ENCODE measurements at places on chromosomes 3 and 15. TPM values are rescaled to one million over a fixed set of nuclear protein-coding genes. Genes with fewer than 3 reads are reported as not detected.

GRCh38 chr3:12395349-12396012, 88.8 kb upstream of the TSEN2 start:
- no peaks in the 10 kb centered on the region for H3K4me1 ChIP-seq
- no peaks in the 10 kb centered on the region for H3K36me3 ChIP-seq

DNA sequence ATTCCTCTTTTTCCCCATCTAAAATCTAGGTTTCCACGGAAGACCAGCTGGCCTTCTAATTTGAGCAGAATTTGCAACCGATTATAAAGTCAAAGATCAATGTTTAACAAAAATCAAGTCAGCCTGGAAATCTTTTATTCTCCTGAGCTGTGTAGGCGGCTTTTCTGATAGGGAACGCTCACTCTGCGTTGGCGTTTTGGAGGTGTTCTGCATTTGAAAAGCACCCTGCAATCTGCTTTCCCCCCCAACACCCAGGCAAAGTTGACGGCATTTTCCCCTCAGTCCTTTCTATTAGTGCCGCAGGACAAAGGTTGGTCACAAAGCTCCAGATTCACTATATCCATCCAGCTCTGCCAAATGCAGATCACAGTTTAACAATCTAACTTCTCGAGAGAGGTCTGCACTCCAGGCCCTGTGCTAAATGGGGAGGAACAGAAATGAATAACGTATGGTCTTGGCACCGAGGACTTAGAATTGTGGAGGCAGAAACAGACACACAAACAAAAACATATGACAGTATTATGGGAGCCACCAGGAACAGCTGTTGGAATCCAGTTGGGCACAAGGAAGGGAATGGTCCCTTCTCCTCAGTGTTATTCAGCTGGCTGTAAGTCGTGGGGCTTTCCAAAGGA, 50.4 kb upstream of the LARS2 start:
- no peak overlapping the region for H3K4me3 ChIP-seq
- H3K36me3 ChIP-seq: no peaks in the 10 kb centered on the region
- H3K27ac ChIP-seq: no peak overlapping the region
- no peaks in the 10 kb centered on the region for H3K27me3 ChIP-seq
- no peak for DNase-seq

DNA sequence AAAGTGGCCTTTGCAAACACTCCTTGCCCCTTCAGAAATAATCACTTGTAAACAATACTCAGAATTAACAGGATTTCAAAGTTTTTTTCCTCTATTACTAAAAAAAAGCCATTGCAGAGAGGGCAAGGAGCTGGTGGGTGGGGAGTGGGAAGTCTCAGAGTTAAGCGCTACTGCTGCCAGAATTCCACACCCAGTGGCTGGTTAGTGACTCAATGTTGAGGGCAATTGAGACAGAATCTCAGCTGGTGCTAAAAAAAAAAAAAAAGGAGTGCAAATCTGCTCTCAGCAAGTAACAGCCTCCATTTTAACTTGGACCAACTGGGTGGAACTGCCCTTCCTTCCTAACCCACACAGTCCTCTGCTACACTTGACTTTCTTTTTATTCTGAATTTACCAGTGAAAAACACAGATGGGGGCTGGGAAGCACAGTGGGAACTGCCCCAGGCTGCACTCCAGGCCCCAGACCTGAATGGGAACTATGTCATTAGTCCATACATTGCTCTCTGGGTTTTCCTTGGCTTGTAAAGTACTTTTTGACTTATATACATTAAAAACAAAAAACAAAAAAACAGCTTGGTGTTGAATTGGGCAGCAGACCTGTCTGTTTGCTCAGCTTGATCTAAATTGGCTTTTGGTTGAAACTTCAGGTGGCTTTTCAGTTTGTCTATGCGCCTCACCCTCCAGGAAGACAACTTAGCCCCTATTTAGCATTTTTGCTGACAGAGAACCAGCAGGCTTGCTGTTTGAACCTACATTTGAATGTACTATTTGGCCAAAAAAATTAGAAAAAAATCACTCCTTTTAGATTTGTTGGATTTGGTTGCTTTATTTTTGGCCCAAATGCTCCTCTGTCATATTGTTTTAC, 357.8 kb upstream of the TBL1XR1 start:
- no peak for DNase-seq
- no peak overlapping the region for H3K27ac ChIP-seq
- H3K36me3 ChIP-seq: no peaks in the 10 kb centered on the region
- no peak overlapping the region for H3K4me3 ChIP-seq

GRCh38 chr3:110101361-110101760, 764.0 kb upstream of the DPPA4 start:
- no peak overlapping the region for H3K27ac ChIP-seq
- no peak overlapping the region for H3K4me3 ChIP-seq
- H3K27me3 ChIP-seq: no peaks in the 10 kb centered on the region
- DNase-seq: no peak
- H3K4me1 ChIP-seq: no peaks in the 10 kb centered on the region

DNA sequence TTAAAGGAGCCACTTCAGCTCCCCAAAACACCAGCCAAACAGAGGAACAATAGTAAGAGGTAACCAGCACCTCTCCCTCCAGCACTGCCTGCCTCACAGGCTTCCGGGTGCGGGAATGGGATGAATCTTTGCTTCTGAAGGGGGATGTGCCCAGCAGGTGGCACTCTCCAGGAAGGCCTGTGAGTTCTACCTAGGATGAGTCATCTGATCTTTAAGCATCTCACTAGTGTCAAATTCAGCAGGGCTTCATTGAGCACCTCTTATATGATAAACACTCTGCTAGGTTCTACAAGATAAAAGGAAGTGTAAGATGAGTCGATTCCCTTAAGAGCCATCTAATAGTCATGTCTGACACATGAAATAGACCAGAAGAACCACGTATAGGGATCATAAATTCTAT, 237.4 kb upstream of the UMPS start:
- peaks cover 29% of the 10 kb centered on the region for H3K36me3 ChIP-seq
- no peaks in the 10 kb centered on the region for H3K4me1 ChIP-seq
- no peak overlapping the region for H3K4me3 ChIP-seq
- no peak for DNase-seq
- H3K27ac ChIP-seq: no peak overlapping the region

DNA sequence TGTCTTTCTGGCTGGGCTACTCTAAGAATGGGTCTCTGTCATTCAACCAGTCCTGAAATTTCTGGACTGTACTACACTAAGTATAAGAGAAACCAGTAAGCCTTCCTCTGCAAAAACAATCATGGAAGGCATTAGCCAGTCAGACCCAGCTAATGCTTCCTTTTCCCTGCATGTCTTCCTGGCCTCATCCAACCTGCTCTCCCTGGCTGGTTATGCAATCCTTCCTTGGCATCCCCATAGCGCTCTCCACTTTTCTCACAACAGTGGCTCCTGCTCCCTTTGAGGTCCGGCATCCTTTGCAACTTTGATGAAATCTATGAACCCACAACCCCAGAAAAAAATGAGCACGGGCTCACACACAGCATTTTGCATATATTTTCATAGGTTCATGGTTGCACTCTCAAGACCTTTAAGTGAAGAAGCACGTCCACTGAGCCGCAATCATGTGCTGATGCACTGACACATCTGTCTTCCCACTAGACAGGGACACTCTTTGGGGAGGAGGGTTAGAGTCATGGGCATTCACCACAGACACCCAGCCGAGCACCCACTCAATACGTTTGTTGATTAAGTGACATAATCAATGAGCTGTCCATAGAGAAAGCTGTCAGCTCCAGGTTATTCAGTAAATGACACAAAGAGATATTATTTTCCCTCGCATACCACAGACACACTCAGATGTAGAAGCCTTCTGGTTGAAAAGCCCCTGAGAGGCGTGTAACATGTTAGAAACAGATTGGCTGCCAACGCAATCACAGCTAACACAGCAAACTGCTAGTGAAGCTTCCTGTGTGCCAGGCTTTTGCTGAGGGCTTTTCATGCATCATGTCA, 66.7 kb downstream of the PLD1 start:
- no peak for DNase-seq
- H3K36me3 ChIP-seq: no peaks in the 10 kb centered on the region
- no peak overlapping the region for H3K4me3 ChIP-seq

GRCh38 chr3:29335438-29335837, 54.6 kb downstream of the RBMS3 start:
- H3K36me3 ChIP-seq: no peaks in the 10 kb centered on the region
- H3K4me1 ChIP-seq: no peaks in the 10 kb centered on the region
- H3K27ac ChIP-seq: peak overlapping the region; percentile 90
- H3K4me3 ChIP-seq: peak overlapping the region; percentile 28

- H3K27me3 ChIP-seq: no peaks in the 10 kb centered on the region
- no peaks in the 10 kb centered on the region for H3K36me3 ChIP-seq
- no peak for DNase-seq
Measured at GRCh38 chr15:45573961-45574629, 13.1 kb upstream of the BLOC1S6 start.

- H3K27ac ChIP-seq: no peak overlapping the region
- no peak for DNase-seq
- no peaks in the 10 kb centered on the region for H3K27me3 ChIP-seq
- peaks cover 90% of the 10 kb centered on the region for H3K36me3 ChIP-seq
- no peak overlapping the region for H3K4me3 ChIP-seq
Measured at GRCh38 chr15:65389226-65389625, 11.4 kb upstream of the IGDCC3 start.

GRCh38 chr15:98953000-98953787, 54.4 kb downstream of the PGPEP1L start:
- H3K4me3 ChIP-seq: no peak overlapping the region
- no peak for DNase-seq
- H3K4me1 ChIP-seq: peaks cover 30% of the 10 kb centered on the region

The WDR93 gene
- total RNA-seq: 3.9 TPM
